NCI-H1417 treated with DMSO at 0.1 percent for 48 hours (cell line): ENCODE measurements at places on chromosomes 7 and 10.

- DNase-seq: no peak
These were observed 3.6 kb downstream of the BLOC1S2 start for GRCh38 chr10:100282907-100283306.

GRCh38 chr10:59880971-59881510, 25.3 kb downstream of the CCDC6 start:
- DNase-seq: no peak

GRCh38 chr10:6396226-6396625, 183.8 kb downstream of the PRKCQ start:
- no peak for DNase-seq

GRCh38 chr10:34433241-34434076, 381.6 kb downstream of the PARD3 start:
- DNase-seq: no peak

DNA sequence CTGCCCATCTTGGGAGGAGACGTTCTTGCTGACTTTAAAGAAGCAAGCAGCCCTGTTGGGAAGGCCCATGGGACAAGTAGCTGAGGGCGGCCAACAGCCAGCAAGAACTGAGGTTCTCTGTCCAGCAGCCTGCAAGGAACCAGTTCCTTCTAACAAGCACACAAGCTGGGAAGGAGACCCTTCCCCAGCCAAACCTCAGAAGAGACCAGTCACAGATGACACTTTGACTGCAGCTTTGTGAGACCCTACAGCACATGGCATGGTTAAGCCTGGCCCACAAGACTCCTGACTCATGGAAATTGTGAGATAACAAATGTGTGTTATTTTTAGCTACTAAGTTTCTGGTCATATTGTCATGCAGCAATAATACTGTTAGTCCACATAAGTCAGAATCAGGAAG, 99.9 kb downstream of the PRLHR start:
- no peak for DNase-seq

DNA sequence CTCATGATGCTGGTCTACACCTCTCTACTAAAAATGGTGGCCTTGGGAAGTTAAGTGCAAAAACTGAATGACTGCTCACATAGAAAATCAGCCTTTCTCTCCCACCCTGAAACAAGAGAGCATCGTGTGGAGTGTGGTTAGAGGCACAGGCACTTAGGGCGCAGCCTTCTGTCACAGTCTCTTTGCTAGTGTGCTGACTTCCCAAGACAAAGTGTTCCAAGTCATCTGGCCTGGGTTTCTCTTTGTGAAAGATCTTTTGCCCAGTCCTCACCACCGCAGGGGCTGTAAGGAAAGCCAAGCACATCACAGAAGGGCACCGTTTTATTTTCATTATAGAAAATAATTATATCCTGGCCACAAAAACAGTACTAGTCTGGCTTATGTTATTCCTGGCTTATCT, 12.5 kb downstream of the STN1 start:
- no peak for DNase-seq

DNA sequence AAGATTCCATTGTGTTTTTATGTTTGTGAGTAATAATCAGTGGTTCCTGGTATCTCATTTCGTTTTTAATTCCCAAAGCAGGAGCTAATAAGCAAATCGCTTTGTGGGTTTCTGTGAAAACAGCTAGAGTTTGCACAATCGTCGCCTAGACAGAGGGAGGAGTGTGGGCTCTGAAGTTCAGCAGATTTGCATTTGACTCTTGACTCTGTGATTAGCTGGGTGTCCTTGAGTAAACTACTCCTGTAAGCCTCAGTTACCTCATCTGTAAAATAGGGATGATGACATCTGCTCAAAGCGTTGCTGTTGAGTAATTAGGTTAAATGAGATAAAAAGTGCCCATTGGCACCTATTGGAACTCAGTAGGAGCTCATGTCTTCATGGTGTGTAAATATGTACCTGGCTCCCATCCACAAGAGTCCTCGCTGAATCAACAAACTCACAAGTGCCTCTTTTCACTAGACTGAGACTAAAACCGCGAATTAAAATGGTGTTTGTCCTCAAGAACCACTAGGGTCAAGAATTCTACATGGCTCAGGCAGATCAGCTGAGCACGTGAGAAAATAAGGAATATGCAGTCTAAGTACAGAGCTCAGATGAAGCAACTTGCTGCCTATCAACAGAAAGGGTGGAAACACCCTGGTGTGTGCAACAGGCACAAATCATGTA, 385.8 kb upstream of the C7orf33 start:
- DNase-seq: peak; percentile 8

DNA sequence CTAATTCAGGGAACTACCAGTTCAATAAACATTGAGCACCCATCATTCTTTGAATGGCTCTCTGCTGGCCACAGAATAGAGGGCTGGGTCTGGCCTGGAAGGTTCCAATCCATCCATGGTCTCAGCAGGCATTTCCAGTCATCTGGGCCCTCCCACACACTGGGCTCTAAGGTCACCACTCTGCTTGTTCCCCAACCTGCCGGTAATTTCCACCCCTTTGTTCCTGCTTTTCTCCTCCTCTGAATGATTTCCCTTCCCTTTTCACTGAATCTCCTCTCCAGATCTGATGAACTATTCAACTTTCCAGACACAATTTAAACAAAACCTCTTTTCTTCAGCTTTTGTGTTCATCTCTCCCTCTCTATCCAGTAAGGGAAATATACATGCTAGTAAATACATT, 2.6 kb downstream of the BZW2 start:
- DNase-seq: no peak

- DNase-seq: no peak
These were observed 131.2 kb downstream of the RALA start for GRCh38 chr7:39754326-39755120.

GRCh38 chr10:32156031-32156495, 99.8 kb upstream of the KIF5B start:
- no peak for DNase-seq

DNA sequence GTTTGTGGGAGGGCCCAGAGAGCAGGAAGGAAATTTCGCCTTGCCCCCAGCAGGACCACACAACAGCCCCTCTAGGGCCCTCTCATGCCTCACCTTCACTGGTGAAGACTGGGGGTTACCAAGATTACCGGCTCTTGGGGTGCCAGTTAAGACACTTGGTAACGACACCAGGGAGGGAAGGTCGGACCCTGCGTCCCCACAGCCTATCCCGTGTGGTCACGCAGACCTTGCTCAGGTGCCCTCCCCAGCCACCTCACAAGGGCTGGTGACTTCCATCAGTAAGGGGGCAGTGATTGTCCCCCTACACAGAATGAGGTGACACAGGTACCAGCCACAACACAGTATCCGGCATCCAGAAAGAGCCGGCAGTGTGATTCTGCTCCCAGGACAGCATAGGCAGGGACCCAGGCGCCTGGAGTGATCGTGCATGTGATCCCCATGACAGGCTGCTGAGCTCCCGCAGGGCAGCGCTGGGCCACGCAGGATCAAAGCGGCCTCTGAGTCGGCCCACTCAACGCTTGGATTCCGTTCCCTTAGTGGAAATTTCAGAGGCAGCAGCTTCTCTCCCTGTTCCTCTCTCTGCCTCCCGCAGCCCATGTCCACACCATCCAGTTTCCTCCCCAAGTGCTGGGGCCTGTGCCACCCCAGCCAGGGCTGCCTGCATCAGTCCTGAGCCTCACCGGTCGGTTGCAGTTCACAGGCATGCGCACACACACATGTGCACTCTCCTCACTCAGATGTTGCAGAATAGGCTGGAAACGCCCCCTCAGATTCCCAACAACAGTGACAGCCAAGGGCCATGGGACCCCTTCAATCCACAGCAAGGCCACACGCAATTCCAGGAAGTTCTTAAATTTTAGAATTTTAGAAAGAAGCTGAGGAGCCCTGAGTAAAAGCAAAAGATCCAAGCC, 35.8 kb downstream of the CAMK2B start:
- DNase-seq: no peak

- DNase-seq: no peak
These were observed 28.4 kb upstream of the FAM204A start for GRCh38 chr10:118370499-118370898.

- DNase-seq: no peak
These were observed 185.4 kb downstream of the SEC23IP start for GRCh38 chr10:120077707-120078492.

GRCh38 chr10:112793202-112793921, 156.7 kb upstream of the TCF7L2 start:
- no peak for DNase-seq

- DNase-seq: no peak
These were observed 110.5 kb downstream of the C10orf105 start for GRCh38 chr10:71608819-71609768.

- DNase-seq: no peak
These were observed 7.5 kb upstream of the FAM171A1 start for GRCh38 chr10:15378569-15378968.

GRCh38 chr10:92068900-92069299, 145.3 kb downstream of the BTAF1 start:
- no peak for DNase-seq

- DNase-seq: no peak
These were observed 188.4 kb upstream of the MGMT start for GRCh38 chr10:129278686-129279085.

- DNase-seq: peak; percentile 18
These were observed 126.5 kb upstream of the HABP2 start for GRCh38 chr10:113426181-113426877.

- DNase-seq: no peak
These were observed 877.6 kb upstream of the AUTS2 start for GRCh38 chr7:68720697-68721096.

- DNase-seq: no peak
These were observed 73.0 kb downstream of the CTNNA3 start for GRCh38 chr10:67622984-67623383.

GRCh38 chr7:155917836-155918430, 105.7 kb upstream of the SHH start:
- DNase-seq: no peak

DNA sequence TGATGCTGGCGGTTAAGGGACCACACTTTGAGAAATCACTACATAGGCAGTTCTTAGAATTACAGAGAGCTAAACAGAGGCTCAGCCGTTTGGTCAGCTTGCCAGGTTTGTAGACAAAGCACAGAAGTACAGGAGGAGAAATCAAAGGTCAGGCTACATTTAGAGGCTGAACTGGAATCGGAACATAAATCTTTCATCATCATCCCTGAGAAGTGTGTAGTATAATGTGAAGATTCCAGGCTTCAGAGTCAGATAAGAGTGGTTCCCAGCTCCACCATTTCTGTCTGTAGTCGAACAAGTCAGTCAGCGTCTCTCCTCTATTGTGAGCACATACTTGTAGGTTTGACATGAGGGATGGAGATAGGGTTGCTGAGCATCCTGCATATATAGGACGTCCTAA, 18.9 kb downstream of the CDK1 start:
- no peak for DNase-seq

DNA sequence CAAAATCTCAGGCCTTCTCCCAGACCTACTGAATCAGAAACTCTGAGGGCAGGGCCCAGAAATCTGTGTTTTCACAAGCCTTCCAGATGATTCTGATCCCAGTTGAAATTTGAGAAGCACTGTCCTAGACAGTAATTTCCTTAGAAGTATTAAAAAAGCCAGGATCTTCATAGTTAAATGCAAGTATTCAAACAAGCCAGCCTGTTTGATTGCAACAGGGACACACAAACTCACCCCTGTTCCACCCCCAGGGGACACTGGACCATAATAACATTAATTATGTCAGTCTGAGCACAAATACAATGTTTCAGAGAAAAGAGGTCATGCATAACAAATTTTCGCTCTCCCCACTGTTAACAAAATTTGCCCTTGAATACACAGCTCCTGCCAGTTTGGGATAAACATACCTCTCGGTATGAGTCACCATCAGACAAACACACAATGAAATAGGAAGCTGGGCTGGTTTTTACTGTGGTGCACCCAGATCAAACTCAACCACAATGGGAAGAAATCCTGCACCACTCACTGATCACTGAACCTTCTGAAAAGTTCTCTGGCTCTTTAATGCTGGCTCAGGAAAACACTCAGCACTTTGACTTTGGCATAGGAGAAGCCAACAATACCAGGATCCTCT, 34.3 kb downstream of the ABLIM1 start:
- DNase-seq: no peak

- no peak for DNase-seq
These were observed 123.5 kb upstream of the AGR3 start for GRCh38 chr7:17005271-17005670.

DNA sequence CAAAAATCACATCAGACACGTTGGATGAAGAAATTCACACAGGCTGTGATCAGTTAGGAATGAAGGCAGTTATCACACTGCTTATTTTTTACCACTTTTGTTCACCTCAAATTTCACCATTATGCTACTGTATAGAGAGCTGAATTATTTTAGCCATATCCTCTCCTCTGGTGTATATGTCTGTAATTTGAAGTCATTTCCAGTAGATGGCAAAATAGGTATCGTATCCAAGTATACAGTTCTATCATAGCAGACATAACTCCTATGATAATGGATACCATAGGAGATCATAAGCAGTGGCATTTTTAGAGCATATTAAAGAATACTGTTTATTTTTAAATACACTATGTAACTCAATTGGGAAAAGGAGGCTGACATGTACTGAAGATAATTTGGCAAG, 909.7 kb downstream of the DNAJB9 start:
- DNase-seq: no peak

GRCh38 chr7:155860840-155861479, 48.7 kb upstream of the SHH start:
- DNase-seq: no peak

DNA sequence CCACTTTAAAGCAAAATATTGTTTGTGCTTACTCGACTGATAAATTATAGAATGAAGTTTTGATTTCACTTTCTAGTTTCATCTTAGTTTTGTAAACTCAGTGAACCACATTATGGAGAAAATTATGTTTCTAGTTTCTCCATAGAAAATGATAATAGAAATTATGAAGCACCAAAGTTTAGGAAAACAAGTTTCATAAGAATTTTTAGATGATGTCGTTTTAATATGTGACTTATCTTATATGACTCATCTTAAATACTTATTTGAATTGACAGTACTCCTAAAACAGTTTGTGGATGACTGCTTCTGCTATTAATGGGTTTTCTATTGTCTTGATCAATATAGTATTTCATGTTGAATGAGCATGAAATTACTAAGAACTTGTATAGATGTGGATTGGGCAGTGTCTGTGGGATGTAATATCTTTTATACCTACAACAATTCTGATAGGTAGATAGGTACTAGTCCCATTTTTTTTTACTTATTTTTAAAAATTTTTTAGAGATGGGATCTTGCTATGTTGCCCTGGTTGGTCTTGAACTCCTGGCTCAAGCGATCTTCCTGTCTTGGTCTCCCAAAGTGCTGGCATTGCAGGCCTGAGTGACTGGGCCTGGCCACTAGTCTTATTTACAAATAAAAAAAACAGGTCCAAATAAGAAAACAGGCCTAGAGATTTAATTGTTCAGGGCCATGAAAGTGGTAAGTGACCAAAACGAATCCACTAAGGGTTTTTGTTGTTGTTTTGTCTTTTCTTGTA, 3.7 kb downstream of the HBP1 start:
- DNase-seq: no peak

GRCh38 chr10:28593811-28594210, 60.9 kb downstream of the WAC start:
- no peak for DNase-seq
